ENCODE measurements at places on chromosomes 12 and 14. TPM values are rescaled to one million over a fixed set of nuclear protein-coding genes. Genes with fewer than 3 reads are reported as not detected.
A peak's percentile ranks its signal among the peaks of the same experiment; 100 is the strongest.

GRCh38 chr12:52055731-52056711, 4.8 kb downstream of the NR4A1 start:
- no peaks in the 10 kb centered on the region for H3K4me1 ChIP-seq
- no peak for DNase-seq
- no peak overlapping the region for H3K4me3 ChIP-seq
- H3K27ac ChIP-seq = no peak overlapping the region
- no peaks in the 10 kb centered on the region for H3K27me3 ChIP-seq

GRCh38 chr12:52291267-52291935, at the start of gene KRT81:
Gene KRT81 (minus strand): TSS chr12:52291534. CDS start chr12:52291465, 69 bp downstream.
- H3K4me3 ChIP-seq = no peak within 1 kb of the TSS
- H3K36me3 ChIP-seq = no peaks in the 10 kb centered on the region
- no peaks in the 10 kb centered on the region for H3K27me3 ChIP-seq
- no peak for DNase-seq
- H3K27ac ChIP-seq = no peak within 1 kb of the TSS

DNA sequence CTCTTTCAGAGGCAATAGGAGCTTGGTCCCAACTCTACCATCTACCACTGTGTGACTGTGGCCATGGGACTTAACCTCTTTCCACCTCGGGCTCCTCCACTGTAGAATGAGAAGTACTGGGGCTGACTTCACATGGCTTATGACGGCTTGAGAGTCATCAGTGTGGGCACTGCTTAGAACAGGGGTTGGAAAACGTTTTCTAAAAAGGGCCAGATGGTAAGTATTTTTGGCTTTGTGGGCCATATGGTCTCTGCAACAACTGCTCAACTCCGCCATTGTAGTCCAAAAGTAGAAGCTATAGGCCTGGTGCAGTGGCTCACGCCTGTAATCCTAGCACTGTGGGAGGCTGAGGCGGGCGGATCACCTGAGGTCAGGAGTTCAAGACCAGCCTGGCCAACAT, 69.2 kb upstream of the LTA4H start:
- H3K36me3 ChIP-seq = no peaks in the 10 kb centered on the region
- no peaks in the 10 kb centered on the region for H3K27me3 ChIP-seq
- no peak for DNase-seq
- H3K4me1 ChIP-seq = peaks cover 4% of the 10 kb centered on the region

GRCh38 chr14:22388669-22389595, 200.1 kb downstream of the DAD1 start:
- no peak for DNase-seq
- H3K4me3 ChIP-seq = no peak overlapping the region
- no peaks in the 10 kb centered on the region for H3K36me3 ChIP-seq
- H3K4me1 ChIP-seq = no peaks in the 10 kb centered on the region
- H3K27me3 ChIP-seq = no peaks in the 10 kb centered on the region
- no peak overlapping the region for H3K27ac ChIP-seq

DNA sequence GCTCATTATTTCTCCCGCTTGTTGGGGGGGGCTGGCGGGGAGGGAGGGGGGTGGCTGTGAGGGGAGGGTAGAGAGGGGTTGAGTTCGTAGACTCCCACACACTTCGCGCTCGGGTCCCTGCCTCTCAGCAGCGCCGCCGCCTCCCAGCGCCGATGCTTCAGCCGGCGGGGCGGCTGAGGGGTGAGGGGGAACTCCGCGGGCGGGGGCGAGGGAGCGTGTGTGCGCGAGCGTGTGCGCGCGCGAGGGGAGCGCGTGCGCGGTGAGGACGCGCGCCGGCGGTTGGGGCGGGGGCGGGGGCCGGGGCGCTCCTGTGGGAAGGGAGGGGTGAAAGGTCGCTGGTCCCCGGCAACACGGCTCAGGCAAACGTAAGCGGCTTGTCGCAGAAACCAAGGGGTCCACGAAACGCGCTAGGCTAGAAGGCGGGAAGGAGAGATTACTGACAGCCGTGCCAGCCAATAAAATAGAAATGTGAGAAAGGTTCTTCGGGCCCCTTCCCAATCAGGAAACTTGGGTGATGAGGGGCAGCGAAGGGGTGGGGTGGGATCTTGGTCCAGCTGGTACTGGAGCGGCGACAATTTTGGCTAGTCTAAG, 343 bp upstream of the NOVA1 start:
- peak; percentile 85 for DNase-seq
- peak overlapping the region; percentile 83 for H3K4me3 ChIP-seq
- H3K4me1 ChIP-seq = peaks cover 1% of the 10 kb centered on the region

The TMEM229B gene
- total RNA-seq = 2.2 TPM

GRCh38 chr12:91413581-91414546, 231.2 kb upstream of the DCN start:
- H3K4me1 ChIP-seq = no peaks in the 10 kb centered on the region
- no peak overlapping the region for H3K4me3 ChIP-seq
- H3K27ac ChIP-seq = no peak overlapping the region
- no peaks in the 10 kb centered on the region for H3K36me3 ChIP-seq

GRCh38 chr14:80388980-80389711, 177.8 kb upstream of the DIO2 start:
- H3K4me1 ChIP-seq = peaks cover 3% of the 10 kb centered on the region
- no peaks in the 10 kb centered on the region for H3K27me3 ChIP-seq
- H3K36me3 ChIP-seq = no peaks in the 10 kb centered on the region

DNA sequence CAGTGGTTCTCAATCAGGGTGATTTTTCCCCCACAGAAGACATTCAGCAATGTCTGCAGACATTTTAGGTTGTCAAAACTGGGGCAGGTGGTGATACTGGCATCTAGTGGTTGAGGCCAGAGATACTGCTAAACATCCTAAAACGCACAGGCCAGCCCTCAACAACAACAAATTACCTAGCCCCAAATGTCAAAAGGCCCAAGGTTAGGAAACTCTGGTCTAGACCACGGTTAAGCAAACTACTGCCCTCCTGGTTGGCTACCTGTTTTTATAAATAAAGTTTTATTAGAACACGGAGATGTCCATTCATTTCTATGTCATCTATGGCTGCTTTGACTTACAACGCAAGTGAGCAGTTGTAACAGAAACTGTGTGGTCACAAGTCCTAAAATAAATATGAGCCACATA, 186.7 kb downstream of the EFCAB11 start:
- no peaks in the 10 kb centered on the region for H3K4me1 ChIP-seq
- DNase-seq = no peak
- H3K27me3 ChIP-seq = no peaks in the 10 kb centered on the region
- H3K27ac ChIP-seq = no peak overlapping the region
- H3K4me3 ChIP-seq = no peak overlapping the region
- H3K36me3 ChIP-seq = no peaks in the 10 kb centered on the region

GRCh38 chr14:57171363-57171762, 97.3 kb downstream of the EXOC5 start:
- H3K4me3 ChIP-seq = no peak overlapping the region
- H3K4me1 ChIP-seq = no peaks in the 10 kb centered on the region
- H3K27me3 ChIP-seq = no peaks in the 10 kb centered on the region
- no peaks in the 10 kb centered on the region for H3K36me3 ChIP-seq

The CINP gene
- 25.9 TPM for total RNA-seq

DNA sequence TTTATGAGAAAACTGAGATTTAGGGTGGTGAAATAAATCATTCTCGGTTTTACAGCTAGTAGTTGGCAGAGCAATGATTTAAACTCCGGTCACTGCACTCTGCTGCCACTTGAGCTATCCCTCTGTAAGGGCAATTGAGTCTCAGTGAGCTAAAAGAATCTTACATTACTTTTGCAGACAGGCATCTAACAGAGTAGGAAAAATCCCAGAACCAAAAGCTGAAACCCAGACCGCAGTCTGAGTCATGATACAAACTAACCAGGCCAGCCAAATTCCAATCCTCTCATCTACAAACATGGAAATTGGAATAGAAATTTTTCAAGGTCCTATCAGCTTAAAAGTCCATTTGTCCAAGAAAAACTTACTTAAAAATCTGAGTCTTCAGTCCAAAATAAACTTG, 73.7 kb downstream of the ANKS1B start:
- no peaks in the 10 kb centered on the region for H3K27me3 ChIP-seq
- H3K27ac ChIP-seq = no peak overlapping the region
- peaks cover 4% of the 10 kb centered on the region for H3K4me1 ChIP-seq
- no peak overlapping the region for H3K4me3 ChIP-seq
- peak; percentile 56 for DNase-seq

- no peaks in the 10 kb centered on the region for H3K4me1 ChIP-seq
- H3K27me3 ChIP-seq = no peaks in the 10 kb centered on the region
- H3K27ac ChIP-seq = no peak overlapping the region
Measured at GRCh38 chr12:4118017-4118510, 155.5 kb upstream of the CCND2 start.

The RPGRIP1 gene
- 2.3 TPM for total RNA-seq

The KLHDC1 gene
- 19.4 TPM for total RNA-seq

DNA sequence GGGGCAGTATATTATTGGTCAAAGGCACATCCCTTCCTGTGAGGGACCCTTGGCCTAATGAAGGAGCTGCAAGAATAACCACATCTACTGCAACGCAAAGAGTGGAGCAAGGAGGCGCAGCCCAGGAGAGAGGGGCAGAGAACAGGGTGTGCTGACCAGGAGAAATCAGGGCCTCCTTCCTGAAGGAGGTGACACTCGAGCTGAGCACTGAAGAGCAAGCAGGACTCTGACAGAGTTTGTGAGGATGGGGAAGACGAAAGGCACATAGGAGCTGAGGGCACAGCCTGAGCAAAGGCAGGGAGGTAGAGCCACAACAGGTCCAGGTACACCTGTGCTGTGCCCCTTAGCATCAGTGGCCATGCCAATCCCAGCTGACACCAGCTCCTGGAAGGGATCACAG, 60.6 kb downstream of the CCDC85C start:
- DNase-seq = no peak
- H3K27ac ChIP-seq = no peak overlapping the region
- H3K36me3 ChIP-seq = no peaks in the 10 kb centered on the region
- no peaks in the 10 kb centered on the region for H3K27me3 ChIP-seq
- H3K4me1 ChIP-seq = no peaks in the 10 kb centered on the region

DNA sequence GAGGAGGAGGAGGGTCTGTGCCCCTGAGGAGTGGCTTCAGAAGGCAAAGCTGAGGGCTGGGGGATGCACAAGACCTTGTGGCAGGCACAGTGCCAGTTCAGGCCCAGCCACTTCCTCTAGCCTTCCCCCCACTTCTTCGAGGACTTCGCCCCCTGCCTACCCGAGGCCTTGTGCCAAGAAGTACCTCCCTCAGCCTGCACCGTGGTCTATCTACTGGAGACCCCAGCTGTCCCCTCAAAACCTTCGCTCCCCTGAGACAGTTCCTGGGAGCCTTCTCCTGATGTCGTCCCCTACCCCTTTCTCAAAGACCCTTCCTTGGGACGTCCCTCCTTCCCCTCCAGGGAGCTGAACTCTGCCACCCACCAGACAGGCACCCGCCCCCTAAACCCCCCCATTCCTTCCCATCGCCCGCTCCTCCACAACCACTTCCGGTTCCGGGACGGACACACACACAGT, 604 bp downstream of the ZNF384 start:
- H3K4me3 ChIP-seq = peak overlapping the region; percentile 81
- no peaks in the 10 kb centered on the region for H3K36me3 ChIP-seq
- H3K27ac ChIP-seq = peak overlapping the region; percentile 70
- H3K4me1 ChIP-seq = no peaks in the 10 kb centered on the region

- no peak for DNase-seq
- H3K4me3 ChIP-seq = no peak overlapping the region
- no peak overlapping the region for H3K27ac ChIP-seq
Measured at GRCh38 chr12:4794491-4794890, 74.3 kb downstream of the GALNT8 start.

DNA sequence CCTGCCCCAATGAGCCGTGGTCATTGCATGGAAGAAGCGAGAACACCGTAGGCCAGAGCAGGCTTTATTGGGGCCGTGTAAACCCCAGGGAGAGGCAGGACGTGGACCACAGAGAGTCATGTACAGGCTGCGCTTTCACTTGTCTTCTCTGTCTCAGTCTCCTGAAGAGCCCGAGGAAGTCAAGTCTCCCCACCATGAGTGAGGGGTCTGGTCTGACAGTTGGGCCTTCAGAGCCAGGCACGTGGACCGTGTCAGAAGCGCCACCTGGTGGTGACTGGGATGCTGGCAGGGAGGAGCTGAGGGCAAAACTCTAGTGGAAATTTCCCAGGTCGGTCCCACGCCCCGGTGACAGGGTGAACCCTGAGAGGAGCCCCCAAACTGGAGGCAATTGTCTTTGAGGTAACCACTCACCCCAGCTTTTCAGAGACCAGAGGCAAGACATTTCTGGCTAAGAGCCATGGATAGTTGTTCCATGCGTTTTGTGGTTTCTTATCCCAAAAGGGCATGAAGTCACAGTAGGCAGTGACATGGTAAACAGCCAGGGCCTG, 17.4 kb downstream of the RPS6KL1 start:
- H3K27ac ChIP-seq = no peak overlapping the region
- peaks cover 11% of the 10 kb centered on the region for H3K36me3 ChIP-seq

- H3K4me3 ChIP-seq = no peak overlapping the region
- no peak for DNase-seq
- no peaks in the 10 kb centered on the region for H3K27me3 ChIP-seq
- no peaks in the 10 kb centered on the region for H3K4me1 ChIP-seq
- H3K27ac ChIP-seq = no peak overlapping the region
Measured at GRCh38 chr14:36767603-36768281, 106.1 kb downstream of the PAX9 start.

DNA sequence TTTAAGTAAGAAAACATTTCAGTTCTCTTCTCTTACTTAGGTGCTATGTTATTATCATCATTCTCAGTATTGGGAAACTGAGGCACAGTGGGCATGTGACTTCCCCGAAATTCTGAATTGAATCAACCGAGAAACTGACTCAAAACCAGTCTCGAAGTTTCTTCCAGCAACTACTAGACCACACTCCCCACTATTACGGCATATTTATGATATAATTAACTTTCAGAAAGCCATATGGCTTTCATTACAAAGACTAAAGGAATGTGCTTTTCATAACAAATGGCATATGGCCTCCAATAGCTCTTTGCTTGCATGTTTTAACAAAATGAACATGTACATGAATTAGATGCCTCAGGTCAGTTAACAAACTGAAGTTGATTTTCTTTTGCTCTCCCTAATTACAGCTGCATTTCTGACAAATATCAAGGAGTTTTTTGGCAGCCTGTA, 182.9 kb upstream of the SLC38A2 start:
- H3K4me1 ChIP-seq = peaks cover 3% of the 10 kb centered on the region
- no peaks in the 10 kb centered on the region for H3K27me3 ChIP-seq
- no peak for DNase-seq
- no peak overlapping the region for H3K27ac ChIP-seq

GRCh38 chr12:102869571-102869970, 47.5 kb downstream of the PAH start:
- H3K4me3 ChIP-seq = no peak overlapping the region
- H3K36me3 ChIP-seq = no peaks in the 10 kb centered on the region
- no peaks in the 10 kb centered on the region for H3K4me1 ChIP-seq

The ABHD4 gene
- 44.8 TPM for total RNA-seq

The PLEKHG7 gene
- total RNA-seq = not detected

DNA sequence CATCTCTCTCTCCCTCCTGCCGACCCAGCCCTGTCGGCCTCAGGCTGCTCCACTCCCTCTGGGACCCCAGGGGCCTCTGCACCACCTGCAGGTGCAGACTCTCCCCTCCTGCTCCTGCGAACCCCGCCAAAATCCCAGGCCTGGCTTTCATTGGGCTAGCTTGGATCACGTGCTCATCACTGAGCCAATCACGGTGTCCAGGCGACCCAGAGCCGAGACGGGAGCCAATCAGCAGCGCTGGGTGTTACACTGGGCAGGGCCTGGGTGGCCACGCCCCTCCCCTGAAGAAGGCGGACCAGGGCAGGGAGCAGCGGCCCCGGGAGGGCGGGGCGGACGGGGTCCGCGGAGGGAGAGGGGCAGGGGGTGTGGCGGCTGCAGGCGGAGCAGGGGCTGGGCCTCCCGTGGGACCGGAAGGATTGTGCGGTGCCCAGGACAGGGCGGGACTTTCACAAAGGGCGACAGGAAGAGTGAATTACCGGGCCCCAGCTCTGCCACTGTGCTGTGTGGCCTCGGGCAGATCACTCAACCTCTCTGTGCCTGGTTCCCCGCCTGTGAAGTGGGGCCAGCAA, 66.6 kb upstream of the FBRSL1 start:
- H3K4me3 ChIP-seq = no peak overlapping the region
- H3K27me3 ChIP-seq = no peaks in the 10 kb centered on the region
- DNase-seq = no peak
- H3K27ac ChIP-seq = no peak overlapping the region
- H3K4me1 ChIP-seq = no peaks in the 10 kb centered on the region

The KRT79 gene
- total RNA-seq = not detected
